Hematopoietic multipotent progenitor cell treated with erythropoietin and hydrocortisone succinate and interleukin-3 and kit ligand, for 6 days (in vitro differentiated cells): ENCODE measurements at places on chromosomes 1 and 21.

- no peak for DNase-seq
Measured at GRCh38 chr1:24452922-24453485, 37.4 kb downstream of the NIPAL3 start.

DNA sequence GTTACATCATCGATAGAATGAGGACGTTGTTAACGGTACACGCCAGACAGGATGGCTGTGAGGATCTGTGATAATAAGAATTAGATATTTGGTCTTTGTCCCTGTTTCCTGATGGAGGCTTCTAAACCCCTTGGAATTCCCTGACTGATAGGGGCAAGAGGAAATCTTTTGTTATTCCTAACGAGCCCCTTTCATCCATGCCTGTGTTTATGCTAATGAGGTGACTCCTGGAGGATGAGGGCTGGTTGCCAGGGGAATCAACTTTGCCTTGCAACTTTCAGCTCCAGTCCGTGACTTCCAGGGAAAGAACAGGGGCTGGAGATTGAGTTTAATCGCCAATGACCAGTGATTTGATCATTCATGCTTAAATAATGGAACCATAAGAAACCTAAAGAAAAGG is 39.3 kb upstream of the NLRP3 start:
- DNase-seq: no peak

GRCh38 chr21:19781881-19782652 is 1216.1 kb upstream of the NCAM2 start:
- no peak for DNase-seq

- DNase-seq: no peak
Measured at GRCh38 chr1:103191327-103191726, 83.0 kb upstream of the COL11A1 start.

DNA sequence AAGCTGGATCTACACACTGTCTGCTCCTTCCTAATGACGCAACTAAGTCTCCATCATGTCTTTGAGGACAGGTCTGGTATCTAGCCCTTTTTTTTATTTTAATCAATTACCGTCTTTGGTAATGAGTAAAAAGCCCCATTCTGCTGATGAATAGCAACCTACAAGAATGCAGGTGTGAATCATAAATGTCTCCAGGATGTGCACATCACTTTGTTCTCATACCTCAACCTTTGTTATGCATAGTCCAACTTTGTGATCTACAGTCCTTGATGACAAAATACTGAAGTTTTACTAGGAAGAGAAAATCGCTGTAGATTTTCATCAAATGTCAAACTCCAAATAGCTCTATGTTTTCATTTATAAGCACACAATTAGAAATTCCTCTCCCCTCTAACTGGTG is 39.3 kb downstream of the PLPPR5 start:
- no peak for DNase-seq

- DNase-seq: no peak
Measured at GRCh38 chr1:169163059-169163458, 56.6 kb downstream of the ATP1B1 start.

- DNase-seq: no peak
Measured at GRCh38 chr1:116359060-116359830, 13.8 kb upstream of the ATP1A1 start.

DNA sequence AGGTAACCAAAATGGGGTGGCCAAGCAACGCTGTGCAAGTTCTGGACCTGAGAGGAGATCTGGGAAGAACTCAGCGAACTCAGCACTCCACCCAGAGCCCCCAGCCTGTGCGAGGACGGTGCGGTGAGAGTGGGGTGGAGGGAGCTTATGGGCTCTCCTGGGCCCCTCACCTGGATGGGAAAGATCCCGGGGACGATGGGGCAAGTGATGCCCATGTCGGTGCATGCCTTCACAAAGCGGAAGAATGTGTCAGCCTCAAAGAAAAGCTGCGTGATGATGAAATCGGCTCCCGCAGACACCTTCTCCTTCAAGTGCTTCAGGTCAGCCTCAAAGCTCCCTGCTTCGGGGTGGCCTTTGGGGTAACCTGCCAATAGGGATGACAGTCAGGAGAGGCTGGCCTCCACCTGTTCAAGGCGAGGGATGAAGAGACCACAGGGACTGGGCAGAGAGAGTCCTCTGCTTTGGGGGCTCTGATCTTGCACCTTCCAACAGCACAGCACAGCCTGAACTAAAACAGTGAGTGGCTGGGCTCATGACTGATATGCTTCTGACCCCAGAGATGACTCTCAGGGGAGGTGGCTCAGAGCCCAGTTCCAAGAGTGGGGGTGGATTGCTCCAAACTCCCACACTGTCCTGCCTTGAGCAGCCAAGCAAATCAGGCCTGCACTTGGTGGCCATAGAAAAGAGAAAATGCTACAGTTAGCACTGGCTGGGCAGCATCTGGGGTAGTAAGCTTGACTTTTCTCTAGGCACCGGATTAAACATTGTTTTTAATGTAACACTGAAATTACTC is 9.5 kb downstream of the MTHFR start:
- DNase-seq: peak; percentile 73

GRCh38 chr1:2311184-2312032 is 79.9 kb downstream of the MORN1 start:
- DNase-seq: peak; percentile 87

DNA sequence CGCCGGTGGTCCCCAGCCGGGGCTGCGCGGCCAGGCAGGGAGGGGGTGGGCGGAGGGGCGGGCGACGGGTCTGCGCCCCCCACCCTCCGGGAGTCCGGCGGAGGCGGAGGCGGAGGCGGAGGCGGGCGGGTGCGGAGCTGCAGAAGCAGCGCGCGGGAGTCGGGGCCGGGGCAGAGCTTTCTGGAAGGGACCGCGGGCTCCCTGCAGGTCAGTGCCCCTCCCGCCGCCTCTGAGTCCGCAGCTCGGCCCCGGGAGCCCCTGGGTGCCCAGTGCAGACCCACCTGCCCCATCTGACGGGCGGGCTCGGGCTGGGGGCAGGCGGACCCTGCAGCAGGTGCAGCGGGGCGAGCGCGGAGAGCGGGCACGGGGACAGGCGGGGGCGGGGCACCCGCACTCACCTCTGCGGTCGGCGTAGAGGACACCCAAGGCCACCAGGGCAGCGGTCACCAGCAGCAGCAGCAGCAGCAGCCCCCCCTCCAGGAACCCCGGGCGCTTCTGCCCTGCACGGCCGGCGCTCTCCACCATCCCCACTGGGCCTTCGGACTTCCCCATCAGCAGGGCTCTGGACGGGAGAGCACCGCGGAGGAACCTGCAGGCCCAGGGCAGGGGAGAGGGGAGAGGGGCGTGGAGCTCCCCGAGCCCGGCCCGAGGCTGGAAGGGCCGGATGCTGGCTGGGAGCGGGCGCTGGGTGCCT is 3.7 kb downstream of the MMEL1 start:
- DNase-seq: no peak

DNA sequence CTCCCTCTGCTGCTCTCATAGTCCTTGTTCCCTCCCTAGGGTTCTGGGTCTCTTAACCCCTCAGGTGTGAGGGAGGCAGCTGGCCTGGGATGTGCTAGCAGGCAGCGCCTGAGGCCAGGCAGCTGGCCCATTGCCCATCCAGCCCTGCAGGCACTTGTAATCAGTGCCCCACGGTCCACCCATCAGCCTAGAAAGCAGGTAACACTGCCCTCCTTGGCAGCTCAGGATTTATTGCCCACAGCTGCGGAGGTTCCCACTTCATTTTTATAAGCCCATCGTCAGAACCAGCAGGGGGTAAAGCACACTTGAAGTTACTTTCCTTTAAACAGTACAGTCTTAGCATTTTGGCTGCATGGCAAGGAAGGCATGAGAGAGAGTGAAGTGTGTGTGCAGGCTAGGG is 70.6 kb downstream of the TMEM53 start:
- DNase-seq: no peak

DNA sequence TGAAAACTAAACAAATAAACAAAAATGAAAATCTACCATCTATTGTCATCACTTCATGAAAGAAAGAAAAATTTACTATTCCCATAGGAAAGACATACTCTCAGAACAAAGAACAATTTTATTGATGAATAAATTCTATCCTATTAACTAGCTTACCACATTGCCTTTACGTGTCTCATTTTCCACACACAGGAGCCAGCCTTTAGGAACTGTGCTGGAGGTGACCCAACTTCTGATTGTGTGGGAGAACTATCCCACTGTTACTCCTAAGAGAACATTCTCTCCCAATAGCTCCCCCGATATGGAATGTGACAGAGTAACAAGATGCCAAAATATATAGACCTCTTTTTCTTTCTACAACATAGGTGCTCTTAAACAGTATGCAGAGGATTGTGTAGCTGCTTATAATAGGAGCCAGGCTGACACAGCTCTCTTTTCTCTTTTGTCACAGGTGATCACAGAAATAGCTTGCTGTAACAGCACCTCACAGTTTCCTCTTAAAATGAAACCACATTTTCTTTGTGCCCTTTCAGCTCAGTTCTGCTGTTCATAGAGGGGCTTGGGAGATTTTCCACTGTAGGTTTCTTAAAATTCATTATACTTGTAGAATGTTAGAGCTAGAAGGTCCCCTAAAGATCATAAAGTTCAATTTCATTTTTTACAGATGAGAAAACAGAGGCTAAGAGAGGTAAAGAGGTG is 35.5 kb downstream of the C21orf91 start:
- peak; percentile 38 for DNase-seq

GRCh38 chr1:185208626-185209180 is 51.7 kb downstream of the SWT1 start:
- peak; percentile 20 for DNase-seq

GRCh38 chr1:156160743-156161171 is 7.4 kb downstream of the SEMA4A start:
- DNase-seq: peak; percentile 87

DNA sequence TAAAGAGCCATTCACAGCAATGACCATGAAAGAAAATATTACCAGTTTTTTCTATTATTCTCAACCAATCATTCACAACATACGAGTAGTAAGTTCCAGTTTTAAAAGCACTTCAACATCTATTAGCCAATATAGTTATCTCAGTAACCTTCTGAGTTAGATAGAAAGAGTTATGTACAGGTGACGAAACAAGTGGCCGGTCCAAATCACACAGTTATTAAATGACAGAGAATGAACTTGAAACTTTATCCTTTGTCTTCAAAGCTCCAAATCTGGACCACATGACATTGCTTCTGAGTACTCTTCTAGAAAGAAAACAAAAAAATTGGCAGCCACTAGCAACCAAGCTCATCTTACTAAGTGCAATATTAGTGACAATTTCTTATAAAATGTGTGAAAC is 393.8 kb downstream of the OMA1 start:
- DNase-seq: no peak

DNA sequence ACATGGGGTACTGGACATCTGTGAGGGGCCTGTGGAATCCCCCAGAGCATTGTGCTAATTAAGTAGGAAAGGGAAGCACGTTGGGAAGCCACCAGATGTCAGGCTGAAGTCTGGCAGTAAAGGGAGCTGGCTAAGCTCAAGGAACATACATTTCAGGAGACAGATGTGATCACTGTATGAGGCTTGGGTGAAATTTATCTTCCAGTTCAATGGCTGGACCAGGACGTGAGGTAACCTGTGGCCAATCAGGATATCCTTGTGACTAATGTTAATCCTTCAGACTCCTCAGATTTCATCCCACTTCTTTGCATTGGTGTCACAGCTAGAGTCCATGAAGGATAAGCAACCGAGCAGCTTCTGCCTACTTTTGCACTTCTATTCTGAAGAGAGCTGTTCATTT is 110.2 kb upstream of the APP start:
- DNase-seq: no peak

DNA sequence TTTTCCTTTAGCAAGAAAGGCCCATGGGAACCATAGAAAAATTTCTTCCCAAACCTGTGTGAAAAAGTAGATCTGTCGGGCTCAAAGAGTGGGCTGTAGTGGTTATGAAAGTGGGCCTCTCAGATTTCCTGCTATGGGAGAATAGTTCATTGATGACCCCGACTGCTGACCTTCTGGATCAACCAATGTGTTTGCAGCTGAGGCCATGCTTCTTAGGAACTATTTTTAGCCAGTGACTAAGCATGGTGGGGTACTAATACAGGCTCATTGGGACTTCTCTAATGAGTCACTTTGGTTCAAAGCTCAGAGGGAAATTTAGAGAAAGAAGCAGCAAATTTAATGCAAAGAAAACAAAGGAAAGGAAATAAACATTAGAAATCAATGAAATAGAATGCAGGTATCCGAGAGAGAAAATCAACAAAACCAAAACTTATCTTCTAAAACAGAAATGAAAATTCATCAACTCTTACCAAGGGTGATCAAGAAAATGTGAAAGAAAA is 12.6 kb upstream of the PSMA5 start:
- no peak for DNase-seq

DNA sequence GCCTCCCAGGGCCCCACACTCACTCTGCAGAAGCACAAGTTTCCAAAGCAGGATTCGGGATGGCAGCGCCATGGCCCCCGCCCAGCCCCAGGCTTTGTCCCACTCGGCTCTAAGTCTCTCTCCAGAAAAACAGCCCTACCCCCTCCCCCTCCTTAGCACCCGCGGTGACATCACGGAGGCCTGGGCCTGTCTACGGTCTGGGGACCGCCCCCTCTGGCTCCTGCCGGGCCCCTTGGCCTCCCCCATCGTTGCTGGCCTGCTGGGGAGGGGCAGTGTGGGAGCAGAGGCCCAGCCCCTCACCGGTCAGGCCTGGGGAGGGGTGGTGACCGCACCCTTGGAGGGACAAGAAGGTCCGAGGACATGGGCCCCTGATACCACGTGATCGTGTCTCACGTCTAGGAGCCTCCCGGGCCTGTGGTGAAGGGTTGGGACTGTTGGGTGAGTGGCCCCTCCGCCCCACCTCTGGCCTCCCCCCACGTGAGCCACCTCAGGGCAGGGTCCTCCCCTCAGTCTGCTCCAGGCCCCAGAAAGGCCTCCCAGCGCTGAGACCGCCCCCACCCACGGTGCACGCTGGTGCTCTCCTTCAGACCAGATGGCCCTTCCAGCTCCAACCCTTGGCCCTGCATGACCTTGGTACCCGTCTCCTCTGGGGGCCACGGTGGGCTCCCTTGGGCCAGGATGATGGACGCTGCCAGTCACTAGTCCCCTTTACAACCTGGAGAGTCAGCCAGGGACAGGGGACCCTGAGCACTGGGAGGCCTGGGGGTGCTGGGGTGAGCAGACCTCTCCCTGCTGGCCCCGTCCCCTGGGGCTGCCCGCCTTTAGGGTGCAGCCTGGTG is at the start of gene MXRA8:
MXRA8 (minus strand) TSS at position 123 of the 839 bp plus-strand sequence; CDS start at position 72, 51 bp downstream.
- no peak for DNase-seq

DNA sequence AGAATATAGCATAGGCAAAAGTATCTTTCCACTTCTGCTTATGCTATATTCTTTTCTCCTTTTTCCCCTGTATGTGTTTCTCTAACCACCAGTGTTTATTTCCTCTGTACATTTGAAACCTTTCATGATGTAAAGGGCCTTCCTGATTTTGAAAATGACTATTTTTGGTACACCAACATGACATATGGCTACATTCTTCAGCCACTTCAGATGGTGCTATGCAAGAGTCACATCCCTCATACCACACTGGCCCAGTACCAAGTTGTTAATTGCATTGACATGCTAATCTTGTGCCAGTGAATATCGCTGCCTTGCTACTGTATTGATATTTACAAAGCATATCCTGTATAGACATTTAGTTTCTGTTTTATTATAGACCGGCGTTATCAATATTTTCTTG is 408.7 kb downstream of the NCAM2 start:
- DNase-seq: no peak
